ENCODE measurements at places on chromosomes 3 and 15.

DNA sequence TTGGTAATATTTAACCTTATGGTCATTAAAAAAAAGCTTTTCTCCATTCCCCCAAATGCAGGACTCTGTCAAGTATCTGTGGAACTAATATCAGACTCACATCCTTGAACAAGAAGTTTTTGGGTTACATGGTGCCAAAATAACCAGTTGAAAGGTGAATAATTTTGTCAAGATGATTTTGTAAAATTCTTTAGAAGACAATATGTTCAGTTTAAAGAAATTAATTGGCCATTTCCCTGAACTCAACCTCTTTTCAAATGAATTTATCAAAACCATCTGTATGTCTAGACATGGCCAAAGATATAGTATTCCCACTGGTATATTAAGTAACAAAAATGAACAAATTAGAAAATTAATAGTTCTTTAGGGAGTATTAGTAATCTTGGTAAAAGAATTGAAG lies 280.5 kb downstream of the MBNL1 start:
- no peak for DNase-seq

- DNase-seq: no peak
Measured at GRCh38 chr3:127448671-127449070, 141.9 kb downstream of the TPRA1 start.

DNA sequence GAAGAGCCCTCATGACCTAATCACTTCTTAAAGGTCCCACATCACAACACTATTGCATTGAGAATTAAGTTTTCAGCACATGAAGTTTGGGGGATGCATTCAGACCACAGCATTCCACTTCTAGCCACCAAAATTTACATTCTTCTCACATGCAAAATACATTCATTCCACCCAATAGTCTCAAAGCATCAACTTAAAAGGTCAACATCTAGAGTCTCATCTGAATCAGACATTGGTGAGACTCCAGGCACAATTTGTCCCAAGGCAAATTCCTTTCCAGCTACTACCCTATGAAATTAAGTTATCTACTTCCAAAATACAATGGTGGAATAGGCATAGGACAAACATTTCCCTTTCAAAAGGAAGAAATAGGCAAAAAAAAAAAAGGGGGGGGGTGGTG lies 64.9 kb downstream of the PLSCR2 start:
- DNase-seq: no peak

GRCh38 chr3:97815149-97815917 lies 6.5 kb upstream of the CRYBG3 start:
- peak; percentile 54 for DNase-seq

GRCh38 chr3:3082234-3082924 lies 27.8 kb downstream of the IL5RA start:
- no peak for DNase-seq

DNA sequence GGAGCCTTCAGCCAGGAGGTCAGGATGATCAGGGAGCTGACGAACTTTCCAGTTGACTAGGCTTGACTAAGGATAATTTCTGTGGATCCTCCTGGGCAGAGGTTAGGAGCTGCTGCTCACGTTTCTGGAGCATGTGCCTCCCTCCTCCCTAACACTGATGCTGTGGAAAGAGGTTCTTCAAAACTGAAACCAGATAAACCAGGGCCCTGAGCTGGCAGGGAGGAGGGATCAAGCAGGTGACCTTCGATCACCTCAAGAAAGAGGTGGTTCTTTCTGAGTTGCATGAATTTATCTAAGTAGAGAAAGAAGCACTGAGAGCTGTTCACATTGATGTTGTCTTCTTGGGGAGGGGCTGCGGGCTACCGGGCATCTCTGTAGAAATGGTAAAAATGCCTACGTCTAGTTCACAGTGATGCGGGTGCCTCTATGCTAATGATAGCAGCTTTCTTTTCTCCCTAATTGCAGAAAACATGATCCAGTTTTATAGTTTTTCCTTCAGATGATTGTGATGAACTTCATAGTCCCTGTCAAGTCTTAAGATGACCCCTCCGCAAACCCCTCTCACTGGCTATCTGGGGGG lies 332.7 kb upstream of the LRRFIP2 start:
- no peak for DNase-seq

DNA sequence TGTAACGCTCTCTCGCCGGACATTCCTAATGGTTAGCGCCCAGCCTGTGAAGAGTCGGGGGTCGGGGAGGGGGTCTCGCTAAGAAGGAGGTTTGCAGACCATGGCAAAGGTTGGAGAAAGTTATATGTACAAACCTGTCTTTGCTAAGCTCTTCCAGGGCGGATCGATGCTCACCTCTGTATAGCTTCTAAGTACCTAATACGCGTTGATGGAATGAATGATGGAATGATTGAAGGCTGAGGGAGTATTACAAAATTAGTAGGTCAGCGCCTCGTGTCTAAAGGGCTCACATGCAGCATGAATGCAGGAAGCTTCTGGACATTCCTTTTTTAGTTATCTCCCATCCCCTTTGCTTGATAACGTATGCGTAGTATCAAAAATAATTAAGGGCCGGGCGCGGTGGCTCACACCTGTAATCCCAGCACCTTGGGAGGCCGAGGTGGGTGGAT lies 305 bp upstream of the KPNA1 start:
- no peak for DNase-seq

- no peak for DNase-seq
Measured at GRCh38 chr15:60353245-60353920, 44.4 kb downstream of the ANXA2 start.

DNA sequence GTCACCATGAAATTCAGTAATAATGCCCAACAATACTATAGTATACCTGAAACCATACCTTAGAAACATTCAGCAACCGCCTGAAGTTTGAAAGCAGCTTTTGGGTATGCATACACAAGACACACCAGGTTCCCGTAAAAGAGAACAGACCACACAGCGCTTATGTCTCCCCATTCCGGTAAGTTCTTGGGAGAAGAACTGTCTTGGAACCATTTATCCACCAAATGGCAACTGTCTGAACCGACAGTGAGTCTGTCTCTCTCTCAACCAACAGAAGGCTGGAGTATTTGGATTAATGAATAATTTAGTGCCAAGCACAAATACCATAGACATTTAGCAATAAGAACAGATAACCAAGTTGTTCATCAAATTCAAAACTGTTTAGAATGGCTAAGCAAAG lies 7.6 kb downstream of the RGMA start:
- DNase-seq: no peak

- DNase-seq: no peak
Measured at GRCh38 chr3:169663951-169664820, 674 bp upstream of the MECOM start.

DNA sequence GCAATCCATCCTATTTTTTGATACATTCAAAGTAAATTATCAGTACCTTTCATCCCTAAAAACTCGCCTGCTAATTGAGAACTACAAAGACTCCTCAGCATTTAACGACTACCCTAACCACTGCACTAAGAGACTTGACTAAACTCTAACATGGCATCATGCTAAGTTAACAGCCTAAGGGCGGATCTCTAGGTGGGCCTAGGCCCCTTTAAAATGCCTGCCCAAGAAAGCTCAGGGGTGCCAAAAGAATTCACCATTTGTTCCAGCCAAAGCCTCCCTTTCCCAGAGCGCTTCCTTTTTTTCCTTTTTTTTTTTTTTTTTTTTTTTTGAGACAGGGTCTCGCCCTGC lies 568 bp upstream of the NEK4 start:
- DNase-seq: no peak

- no peak for DNase-seq
Measured at GRCh38 chr15:63944681-63944955, 101.7 kb downstream of the DAPK2 start.

- no peak for DNase-seq
Measured at GRCh38 chr3:65313666-65314065, 625.9 kb upstream of the ADAMTS9 start.

DNA sequence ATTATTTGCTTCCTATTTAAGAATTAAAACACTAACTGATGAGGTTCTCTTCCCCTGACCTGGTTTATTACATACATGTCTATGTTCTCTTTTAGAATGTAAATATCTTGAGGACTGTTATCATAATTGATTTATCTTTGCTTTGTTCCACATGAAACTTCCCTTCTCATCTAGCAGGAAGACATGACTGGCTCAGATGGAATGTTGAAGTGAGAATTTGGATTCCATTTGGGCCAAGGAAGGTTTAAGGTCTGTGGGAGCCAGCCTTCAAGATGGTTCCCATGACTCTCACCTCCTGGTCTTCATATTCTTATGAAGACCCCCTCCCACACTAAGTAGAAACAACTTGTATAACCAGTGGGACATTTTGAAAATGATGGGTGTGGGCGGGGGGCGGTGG lies 222.2 kb upstream of the GADL1 start:
- no peak for DNase-seq

DNA sequence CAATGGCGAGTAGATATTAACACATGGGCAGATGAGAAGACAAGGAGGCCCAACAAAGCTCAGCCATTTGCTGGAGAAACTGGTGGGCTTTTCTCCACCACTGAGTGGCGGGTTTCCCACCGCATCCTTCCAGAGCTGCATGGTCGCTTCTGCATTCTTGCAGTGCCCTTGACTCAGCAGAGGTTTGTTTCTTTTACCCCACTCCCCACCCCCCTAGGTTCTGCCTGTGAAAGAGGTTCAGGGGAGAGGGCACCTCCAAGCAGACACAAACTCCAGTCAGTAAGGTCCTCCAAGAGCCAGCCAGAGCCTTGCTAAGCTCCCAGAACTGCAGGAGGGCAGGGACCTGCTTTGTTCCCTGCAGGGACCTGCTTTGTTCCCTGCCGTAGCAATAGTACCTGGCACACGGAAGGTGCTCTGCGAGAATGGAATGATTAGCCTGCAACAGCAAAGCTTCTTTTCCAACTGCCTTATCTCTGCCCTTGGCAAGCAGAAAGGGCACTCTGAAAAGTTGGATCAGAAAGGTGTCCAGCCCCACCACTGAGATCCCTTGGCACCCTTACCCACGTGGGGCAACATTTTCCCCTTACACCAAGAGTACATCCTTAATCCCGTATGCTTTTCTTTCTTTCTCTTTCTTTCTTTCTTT lies 1.4 kb downstream of the PAQR5 start:
- DNase-seq: no peak

- DNase-seq: no peak
Measured at GRCh38 chr15:51132384-51133139, 37.9 kb upstream of the TNFAIP8L3 start.

DNA sequence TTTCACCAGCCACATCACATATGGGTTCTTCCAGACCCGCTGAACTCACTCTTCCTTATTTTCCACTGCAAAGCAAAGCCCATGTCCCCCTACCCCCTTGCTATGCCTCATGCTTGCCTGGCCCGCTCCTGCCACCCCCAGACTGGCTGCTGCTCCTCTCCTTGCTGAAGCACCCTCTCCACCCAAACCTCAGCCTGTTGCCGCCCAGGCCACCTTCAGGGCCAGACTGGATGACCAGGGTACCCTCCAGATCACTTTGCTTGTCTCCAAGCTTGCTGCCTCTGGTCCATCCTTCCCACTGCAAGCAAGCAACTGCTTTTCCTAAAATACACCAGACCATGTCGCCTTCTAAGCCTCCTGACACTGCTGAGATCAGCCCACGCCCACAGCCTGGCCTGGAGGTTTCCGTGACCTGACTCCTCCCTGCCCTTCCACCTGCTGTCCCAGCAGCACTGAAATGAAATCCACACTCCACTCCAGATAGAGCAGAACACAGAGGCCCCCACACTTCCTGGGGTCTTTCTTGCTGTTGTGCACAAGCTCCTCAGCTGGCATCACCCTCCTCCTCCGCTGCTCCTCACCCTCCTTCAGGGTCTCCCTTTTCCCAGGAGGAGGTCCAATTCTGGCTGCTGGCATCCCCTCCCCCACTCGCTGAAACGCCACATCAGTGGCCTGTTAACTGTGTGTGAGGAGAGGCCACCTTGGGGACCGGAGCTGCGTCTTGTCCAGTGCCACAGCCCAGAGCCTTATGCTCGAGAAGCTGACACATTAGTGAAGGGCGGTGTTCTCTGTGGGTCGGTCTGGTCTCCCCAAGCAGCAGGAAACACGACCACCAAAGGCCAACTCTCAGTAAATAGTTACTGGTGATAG lies 99.1 kb downstream of the ADCY5 start:
- no peak for DNase-seq

DNA sequence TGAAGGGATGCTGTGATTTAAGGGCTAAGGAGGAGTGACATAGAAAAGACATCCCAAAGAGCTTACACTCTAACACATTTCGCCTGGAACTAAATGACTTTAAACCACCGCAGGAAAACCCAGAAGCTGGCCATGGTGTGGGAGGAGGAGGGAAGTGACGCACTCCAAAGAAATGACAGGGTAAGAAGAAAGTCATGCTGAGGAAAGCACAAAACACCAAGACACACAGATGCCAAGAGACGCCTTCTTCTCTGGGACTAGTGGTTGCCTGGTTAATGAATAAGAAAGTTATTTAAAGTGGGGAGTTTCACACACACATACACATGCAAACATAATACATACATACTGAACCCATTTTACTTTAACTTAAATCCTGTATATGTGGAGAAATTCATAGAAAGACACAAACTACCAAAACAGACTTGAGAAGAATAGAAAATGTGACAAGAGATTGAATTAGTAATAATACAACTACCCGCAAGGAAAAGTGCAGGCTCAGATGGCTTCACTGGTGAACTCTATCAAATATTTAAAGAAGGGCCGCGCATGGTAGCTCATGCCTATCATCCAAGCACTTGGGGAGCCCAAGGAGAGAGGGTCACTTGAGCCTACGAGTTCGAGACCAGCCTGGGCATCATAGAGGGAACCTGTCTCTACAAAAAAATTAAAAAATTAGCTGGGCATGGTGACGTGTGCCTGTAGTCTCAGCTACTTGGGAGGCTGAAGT lies 125.5 kb downstream of the NSMCE3 start:
- no peak for DNase-seq

GRCh38 chr15:78007964-78008886 lies 69.3 kb downstream of the TBC1D2B start:
- DNase-seq: no peak

DNA sequence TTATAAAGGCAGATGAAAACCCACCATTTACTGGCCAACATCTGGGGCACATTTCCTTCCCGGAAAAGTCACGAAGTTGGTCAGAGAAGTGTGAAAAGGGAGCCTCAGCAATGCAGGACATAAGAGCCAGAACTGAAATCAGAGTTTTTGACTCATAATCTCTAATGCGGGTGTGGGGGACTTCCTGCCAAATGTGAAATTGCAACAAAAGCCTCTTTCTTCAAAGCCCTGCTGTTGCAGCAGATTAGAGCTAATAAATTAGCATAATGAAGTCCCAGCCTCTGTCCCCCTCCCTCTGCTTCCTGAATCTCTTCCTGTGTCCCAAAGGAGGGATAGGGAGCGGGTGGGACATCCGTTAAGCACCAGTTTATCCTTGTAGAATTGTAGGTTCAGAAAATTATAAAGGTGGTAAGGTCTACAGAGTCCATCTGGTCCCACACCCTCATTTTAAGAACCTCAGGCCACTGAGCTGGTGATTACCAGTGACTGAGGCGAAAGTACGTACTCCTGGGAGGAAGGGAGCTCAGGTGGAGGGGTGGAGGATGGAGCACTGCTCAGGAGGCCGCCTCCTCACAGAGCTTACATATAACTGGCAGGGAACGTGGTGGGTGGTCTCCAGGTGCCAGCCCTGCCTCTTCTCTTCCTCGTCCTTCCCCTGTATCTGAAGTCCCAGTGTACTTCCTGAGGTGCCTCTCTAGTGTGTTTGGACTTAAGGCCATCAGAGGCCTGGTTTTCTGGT lies 35.0 kb downstream of the ST6GAL1 start:
- no peak for DNase-seq

- peak; percentile 8 for DNase-seq
Measured at GRCh38 chr3:47010111-47010712, 30.7 kb downstream of the NBEAL2 start.

Data from stimulated activated CD4-positive, alpha-beta T cell treated with anti-CD3 and anti-CD28 coated beads, Interleukin-1b, Interleukin-23, amount 100 ng/mL, for 48 hours (primary cell).